CD8-positive, alpha-beta T cell (primary cell): ENCODE measurements at places on chromosomes 2 and 18.

DNA sequence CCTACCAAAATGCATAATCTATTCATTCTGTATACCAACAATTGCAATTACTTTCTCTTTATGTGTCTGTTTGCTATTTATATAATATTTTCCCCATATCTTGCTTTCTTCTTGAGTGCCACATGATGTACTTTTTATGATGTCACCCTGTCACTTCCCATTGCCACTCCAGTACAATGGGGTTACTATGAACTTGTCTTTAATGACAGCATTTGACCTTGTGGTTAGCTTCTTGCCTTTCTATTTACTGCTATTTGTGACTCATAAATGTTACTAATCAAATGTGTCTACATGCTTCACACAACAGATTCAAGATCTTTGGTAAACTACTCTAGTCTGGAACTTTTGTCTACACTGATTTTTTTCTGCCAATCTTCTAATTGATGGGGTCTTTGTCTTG lies 486.3 kb downstream of the NR4A2 start:
- DNase-seq, result no peak

- DNase-seq, result no peak
Observed at GRCh38 chr2:233063269-233063975, 3.3 kb downstream of the INPP5D start.

DNA sequence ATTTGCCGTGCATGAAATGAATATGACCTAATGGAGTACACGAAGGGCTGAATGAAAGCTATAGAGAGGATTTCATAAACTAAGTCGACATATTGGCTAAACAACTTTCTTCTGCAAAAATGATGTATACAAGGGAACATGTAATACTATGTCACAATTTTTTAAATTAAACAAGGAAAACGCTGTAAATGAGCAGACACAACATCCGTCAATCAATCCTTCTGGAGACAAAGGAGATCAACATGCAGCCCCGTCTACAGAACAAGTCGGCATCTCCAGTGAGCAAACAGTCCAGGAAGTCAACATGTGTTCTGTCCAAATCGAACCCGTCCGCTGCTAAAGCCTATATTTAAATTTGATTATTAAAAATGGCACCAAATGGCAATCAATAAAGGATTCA lies 180.8 kb downstream of the TCF4 start:
- DNase-seq, result no peak

GRCh38 chr2:23499439-23499838 lies 114.5 kb downstream of the KLHL29 start:
- no peak for DNase-seq

DNA sequence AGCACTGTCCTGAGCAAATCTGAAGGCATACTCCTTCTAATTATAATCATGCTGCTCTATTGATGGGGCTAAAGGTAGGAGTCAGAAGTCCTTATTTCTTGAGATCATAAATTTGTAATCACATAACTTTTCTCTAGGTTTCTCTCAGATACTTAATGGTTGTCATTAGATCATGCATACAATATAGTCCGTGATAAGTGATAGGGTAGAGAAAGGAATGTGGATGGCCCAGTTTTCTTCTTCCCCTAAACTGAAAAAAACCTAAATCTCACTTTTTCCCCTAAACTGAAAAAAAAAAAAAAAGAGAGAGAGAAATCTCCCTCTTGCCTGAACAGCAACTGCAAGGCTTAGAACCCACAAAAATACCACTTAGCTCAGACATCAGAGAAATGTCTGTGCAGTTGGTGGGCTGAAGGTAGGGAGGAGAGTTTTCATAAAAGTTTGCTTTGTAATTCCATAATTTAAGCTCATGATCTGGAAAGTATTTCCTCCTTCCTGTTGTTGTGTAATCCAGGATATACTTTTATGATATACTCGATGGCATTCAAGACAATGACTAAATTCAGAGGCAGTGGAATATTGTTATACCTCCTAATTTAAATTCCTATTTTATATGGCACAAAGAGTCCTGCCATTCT lies 79.3 kb upstream of the ITPRID2 start:
- DNase-seq, result no peak

DNA sequence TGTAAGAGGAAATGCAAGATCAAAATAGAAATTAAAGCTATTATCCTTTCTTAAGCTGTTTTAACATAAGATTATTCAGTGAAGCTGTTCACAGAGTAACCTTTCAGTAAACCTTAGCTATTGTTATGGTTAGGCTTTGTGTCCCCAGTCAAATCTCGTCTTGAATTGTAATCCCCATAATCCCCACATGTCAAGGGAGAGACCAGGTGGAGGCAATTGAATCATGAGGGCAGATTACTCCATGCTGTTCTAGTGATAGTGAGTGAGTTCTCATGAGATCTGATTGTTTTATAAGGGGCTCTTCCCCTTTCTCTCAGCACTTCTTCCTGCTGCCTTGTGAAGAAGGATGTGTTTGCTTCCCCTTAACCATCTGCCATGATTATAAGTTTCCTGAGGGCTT lies 424.4 kb downstream of the DSEL start:
- no peak for DNase-seq

- no peak for DNase-seq
Observed at GRCh38 chr2:101153077-101153707, 2.0 kb upstream of the TBC1D8 start.

DNA sequence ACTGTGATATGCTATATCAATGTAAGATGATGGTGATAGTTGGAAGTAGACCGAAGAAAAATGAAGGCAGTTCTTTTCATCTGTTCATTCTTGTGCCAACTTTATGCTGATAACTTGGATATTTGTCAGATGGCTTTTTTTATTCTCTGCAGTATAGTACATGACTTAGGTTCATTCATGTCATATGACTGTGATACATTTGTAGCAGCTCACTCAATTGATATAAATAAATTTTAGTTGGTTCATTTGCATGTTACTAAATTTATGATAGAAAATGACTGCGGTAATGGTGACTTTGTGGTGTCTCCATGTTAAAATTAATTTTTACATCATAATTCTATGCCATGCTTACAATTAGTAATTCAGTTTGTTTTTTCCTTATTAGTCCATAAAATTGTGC lies 7.1 kb downstream of the UBXN2A start:
- DNase-seq, result no peak

DNA sequence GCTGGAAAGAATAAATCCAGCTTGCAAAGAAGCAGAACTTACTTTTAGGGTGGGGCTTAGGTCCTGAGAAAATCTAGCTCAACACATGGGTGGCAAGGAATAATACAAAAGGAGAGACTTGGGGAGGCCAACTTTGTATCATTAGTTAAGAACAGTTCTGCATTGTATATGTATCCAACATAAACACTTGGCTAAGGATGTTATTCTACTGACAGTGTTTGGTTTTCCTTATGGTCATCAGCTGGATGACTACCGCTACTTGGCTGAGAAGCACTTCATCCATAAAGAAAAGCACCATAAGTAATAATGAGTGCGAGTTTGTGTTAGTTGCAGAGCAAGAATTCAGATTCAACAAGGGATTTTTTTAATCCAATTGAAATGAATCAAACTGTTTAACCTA lies 614.9 kb downstream of the ARHGAP15 start:
- no peak for DNase-seq

DNA sequence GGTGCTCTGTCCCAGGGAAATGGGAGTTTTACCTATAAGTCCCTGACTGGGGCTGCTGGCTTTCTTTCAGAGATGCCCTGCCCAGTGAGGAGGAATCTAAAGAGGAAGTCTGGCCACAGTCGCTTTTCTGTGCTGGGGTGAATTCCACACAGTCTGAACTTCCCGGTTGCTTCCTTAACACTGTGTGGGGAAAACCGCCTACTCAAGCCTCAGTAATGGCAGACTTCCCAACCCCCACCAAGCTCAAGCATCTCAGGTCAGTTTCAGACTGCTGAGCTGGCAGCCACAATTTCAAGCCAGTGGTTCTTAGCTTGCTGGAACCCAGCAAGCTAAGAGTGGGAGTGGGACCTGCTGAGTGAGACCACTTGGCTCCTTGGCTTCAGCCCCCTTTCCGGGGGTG lies 54.9 kb downstream of the NUP35 start:
- DNase-seq, result no peak

GRCh38 chr2:22995576-22995975 lies 389.4 kb upstream of the KLHL29 start:
- no peak for DNase-seq
